CD4-positive, alpha-beta T cell treated with Interferon alpha-2 for 1 hour (primary cell): ENCODE measurements at places on chromosomes 5 and 9.

GRCh38 chr5:74304536-74304935 is 336.0 kb downstream of the ENC1 start:
- DNase-seq = no peak

GRCh38 chr5:159873680-159874079 is 42.6 kb upstream of the ADRA1B start:
- DNase-seq = no peak

DNA sequence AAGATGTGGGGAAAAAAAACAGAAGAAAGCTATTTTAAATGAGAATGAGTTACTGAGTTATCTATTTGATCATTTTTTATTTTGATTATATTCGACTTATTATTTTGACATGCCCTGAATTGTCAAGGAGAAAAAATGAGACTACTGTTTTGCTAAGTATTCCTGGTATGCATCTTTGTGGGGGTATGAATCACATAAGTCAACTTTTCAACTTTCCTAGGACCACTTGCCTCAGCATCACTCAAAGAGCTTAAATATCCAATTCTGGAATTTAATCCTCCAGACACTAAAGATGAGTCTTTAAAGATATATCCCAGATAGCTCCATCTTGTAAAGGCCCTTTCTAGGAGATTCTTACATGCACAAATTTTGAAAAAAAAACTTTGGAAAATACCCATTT is 17.4 kb upstream of the SPDL1 start:
- DNase-seq = no peak

- no peak for DNase-seq
Measured at GRCh38 chr9:34998266-34998665, 8.7 kb downstream of the DNAJB5 start.
